ENCODE measurements at places on chromosomes 13 and 19.

GRCh38 chr13:100523411-100523810 is 65.2 kb downstream of the GGACT start:
- DNase-seq, result no peak

DNA sequence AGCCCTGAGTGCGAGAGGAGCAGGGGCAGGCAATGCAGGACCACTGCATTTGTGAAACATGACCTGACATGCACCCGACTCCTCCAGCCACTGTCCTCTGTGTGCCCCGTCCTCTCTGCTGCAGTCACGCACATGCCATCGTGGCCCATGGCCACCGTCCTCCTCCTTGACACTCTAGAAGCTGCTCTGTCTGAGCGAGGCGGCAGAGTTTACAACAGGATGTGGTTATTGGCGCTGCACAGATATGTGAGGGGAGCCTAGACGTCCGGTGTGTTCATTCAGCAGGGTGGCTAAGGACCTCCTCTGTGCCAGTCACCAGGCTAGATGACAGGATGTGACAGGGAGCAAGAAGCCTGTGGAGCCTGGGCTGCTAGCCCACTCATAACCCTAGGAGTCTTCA is 277.8 kb downstream of the FOXO1 start:
- DNase-seq, result no peak

DNA sequence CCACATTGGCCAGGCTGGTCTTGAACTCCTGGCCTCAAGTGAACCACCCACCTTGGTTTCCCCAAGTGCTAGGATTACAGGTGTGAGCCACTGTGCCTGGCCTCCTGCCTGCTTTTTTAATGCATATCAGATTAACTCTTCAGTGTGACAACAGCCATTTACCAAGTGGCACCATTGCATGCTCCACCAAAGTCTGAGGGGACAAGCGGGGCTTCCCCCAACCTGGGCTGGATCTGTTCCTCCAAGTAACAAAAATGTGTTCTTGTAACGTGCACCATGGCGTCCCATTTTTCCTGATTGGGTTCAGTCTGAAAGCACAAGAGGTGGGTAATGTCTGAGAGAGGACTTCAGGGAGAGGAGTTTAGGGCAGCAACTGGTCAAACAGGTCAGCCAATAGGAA is 77.8 kb downstream of the TEX29 start:
- no peak for DNase-seq

- DNase-seq, result no peak
Measured at GRCh38 chr13:90803210-90803609, 544.3 kb upstream of the MIR17HG start.

- no peak for DNase-seq
Measured at GRCh38 chr13:83881917-83882605, at the start of gene SLITRK1. Gene SLITRK1 (minus strand): TSS chr13:83882474. CDS start chr13:83881507, 967 bp downstream.

DNA sequence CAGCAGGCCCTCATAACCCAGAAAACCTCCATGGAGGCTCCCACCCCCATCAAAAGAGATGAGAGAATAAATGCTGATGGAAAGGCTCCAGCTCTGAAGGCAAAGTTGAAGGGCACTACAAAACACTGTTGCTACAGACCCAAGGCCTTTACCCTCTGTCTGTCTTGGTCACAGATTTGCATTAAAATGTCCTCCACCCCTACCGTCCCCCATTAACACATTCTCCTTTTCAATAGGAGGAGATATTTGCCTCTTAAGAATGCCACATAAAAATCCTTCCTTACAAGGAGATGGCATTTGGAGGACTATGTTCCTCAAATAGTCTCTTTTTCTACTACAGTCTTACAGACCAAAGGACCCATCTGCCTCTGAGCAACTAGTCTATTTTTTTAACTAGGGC is 361.5 kb downstream of the ENOX1 start:
- DNase-seq, result no peak

DNA sequence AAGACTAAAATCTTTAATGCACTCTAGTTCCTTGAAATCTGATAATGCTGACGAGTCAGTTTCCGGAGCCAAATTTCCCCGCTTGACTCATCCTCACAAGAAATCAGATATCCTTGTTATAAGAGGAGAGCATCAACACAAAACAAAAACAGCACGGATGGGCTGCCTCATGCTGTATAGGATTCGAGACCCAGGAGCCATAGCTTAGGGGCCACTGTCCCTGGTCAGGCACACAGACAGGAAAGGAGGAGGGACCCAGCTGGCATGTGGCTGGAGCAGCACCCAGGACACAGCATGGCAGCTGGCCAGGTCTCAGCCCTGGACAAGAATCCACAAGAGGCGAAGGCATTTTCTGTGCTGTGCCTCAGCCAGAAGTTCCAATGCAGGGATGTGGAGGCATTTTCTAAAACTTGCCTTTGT is 110.2 kb upstream of the SPATA13 start:
- DNase-seq, result no peak

- no peak for DNase-seq
Measured at GRCh38 chr19:51317376-51317775, 5.9 kb downstream of the IGLON5 start.

- DNase-seq, result no peak
Measured at GRCh38 chr19:29834991-29835846, 23.4 kb downstream of the CCNE1 start.
